ENCODE measurements at places on chromosomes 16 and 17.

GRCh38 chr17:53942436-53942835 is 119.7 kb downstream of the KIF2B start:
- DNase-seq = no peak

DNA sequence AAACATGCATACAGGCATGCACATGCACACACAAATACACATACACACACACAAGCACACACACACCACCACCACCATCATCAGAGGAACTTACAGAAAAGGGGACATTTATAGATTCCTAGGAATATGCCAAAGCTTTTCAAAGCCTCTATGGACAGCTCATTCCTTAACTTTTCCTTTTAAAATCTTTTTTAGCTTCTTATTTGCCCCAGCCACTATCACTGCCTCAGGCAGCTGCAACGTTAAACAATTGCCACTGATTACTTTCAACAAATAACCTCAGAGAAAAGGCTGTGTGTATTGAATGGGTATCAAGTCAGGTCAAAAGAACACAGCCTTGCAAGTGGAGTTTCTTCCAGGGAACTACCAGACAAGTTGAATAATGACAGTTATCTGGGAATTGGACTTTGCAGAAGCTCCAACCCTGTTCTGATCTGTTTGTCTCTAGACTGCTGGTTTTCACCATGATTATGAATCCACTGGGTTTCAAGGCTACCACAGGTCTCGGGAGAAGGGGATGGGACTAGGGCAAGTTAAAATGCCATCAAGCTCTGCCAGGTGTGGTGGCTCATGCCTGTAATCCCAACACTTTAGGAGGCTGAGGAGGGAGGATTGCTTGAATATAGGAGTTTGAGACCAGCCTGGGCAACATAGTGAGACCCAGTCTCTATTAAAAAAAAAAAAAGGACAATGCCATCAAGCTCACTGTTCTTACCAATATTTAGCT is 21.9 kb upstream of the BEAN1 start:
- DNase-seq = no peak

- DNase-seq = no peak
Measured at GRCh38 chr17:35523296-35523695, 14.2 kb downstream of the SLFN12L start.

DNA sequence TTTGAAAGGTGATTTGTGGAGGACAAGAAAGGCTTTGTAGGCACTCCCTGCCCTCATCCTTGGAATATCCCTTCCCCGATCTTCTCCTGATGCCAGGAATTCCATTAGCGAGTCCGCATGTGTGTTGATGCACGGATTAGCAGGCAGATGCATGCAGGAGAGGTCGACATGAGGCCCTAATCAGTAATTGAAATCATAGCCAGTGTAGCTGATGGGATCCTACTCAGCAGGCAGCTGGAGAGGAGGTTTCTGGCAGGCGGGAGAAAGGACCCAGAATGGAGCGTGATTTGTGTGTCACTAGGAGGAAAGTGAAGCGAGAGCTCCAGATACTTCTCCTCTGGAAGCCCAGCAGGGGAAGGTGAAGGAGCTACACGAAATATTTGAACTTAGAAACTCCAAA is 196.3 kb upstream of the CDH11 start:
- DNase-seq = no peak

GRCh38 chr16:61555718-61556441 is 480.4 kb downstream of the CDH8 start:
- DNase-seq = no peak

GRCh38 chr16:67886387-67886786 is 1.7 kb downstream of the NRN1L start:
- DNase-seq = no peak

GRCh38 chr17:57512258-57512657 is 232.8 kb downstream of the CCDC182 start:
- DNase-seq = no peak

GRCh38 chr17:78202666-78203065 is 11.4 kb upstream of the BIRC5 start:
- no peak for DNase-seq

DNA sequence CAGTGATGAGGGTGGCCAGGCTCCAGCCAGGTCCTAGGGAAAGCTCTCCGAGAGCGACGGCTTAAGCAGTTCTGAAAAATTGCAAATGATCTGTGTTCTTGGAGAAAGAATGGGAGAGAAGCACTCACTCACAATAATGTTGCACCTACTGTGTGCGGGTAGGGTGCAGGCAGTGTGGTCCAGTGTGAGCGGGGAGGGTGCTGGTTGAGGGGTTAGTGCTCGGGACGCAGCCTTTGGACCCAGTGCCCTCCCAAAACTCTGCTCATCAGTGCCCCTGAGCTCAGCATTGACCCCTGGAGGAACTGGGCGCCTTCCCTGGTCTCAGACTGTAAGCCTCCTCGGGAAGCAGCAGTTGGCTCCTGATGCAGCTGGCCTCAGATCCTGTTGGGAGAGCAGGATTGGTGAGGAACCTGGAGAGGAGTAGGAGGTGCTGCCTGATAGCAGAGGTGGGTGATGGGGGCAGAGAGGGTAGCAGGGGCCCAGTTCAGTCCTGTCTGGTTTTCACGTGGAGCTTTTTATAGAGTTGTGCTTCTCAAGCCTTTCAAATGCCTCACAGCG is 23.6 kb upstream of the ZNF750 start:
- no peak for DNase-seq

- peak; percentile 31 for DNase-seq
Measured at GRCh38 chr17:40062329-40063186, at the start of gene THRA. THRA (plus strand) TSS chr17:40062965; CDS start chr17:40074489, 11,524 bp downstream.

Measured in NCI-H1105 treated with DMSO at 0.1 percent for 48 hours (cell line).